HepG2 (cell line): ENCODE measurements at places on chromosomes 6 and 20.

DNA sequence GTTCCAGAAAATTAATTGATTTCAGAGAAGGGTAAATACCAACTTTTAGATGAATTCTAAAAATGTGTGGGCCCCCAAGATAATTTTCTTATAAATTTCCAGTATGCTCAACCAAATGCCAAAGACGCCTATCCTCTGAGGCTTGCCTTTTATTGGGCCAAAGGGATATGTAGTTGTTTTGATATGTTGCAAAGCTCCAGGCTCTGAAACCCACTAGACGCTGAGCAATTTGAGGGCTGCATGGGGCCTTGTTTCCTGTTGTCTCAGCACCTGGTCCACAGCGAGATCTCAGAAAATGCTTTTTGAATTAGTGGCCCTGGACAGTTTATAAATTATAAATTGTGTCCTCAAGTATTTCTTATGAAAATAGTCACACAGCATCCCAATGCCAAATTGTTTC is 397.2 kb downstream of the SAMD5 start:
- no peak for DNase-seq

DNA sequence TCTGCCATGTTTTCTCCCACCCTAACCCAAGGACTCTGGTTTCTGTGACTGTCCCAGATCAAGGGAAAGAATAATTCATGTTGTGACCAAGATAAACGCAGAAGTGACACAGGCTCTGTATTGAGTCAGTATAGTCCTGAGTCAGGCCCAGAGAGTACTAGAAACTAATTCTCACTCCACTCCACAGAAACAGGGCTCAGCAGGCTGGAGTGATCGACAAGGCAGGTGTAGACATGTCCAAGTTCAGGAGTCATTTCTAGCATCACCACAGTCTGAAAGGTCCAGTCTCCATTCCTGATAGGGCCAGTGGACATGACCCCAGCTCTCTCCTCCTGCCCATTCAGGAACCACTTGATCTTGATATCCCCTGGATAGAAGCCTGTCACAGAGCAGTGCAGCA is 2.7 kb downstream of the HLA-DOB start:
- DNase-seq = no peak

DNA sequence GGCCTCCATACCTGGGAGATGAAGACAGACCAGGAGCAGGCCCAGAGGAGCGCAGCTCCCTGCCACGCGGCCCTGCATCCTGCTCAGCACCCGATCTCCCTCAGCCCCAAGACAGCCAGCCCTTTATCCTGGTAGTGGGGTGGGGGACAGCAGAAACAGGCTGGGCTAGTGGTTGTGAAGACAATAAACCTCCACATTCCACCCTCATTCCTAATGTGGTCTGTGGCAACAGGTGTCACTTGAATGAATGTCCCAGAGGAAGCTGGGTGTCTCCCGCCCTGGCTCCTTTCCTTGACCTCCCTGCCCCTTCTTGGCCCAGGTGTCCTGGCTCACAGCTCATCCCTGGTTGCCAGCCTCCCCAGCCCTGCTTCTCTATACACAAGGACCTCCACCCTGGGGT is at the start of gene C6orf15:
TSS of gene C6orf15 (minus strand) at position 98 of the 400 bp plus-strand sequence. CDS start at position 78, 20 bp downstream.
- no peak for DNase-seq

DNA sequence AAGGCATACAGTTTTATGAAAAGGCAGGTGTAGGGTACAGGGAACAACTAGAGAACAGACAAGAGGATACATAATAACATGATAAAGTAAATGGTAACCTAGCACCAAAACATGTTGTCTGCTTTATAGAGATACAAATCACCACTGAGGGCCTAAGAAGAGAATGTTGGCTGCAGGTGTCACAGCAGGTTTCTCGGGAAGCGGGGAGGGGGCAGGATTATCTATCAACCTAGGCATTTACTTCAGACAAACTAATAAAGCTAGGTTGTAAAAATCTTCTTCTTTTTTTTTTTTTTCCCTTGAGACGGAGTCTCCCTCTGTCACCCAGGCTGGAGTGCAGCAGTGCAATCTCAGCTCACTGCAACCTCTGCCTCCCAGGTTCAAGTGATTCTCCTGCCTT is 22.7 kb downstream of the PIM1 start:
- no peak for DNase-seq
